ENCODE measurements at places on chromosomes 5 and 9.
A peak's percentile ranks its signal among the peaks of the same experiment; 100 is the strongest.

- DNase-seq = no peak
These were observed 138.1 kb upstream of the HMHB1 start for GRCh38 chr5:143673676-143674468.

GRCh38 chr9:99860266-99860665 lies 38.6 kb downstream of the NR4A3 start:
- no peak for DNase-seq

- peak; percentile 1 for DNase-seq
These were observed 33.8 kb upstream of the ACO1 start for GRCh38 chr9:32350682-32351081.

GRCh38 chr5:139094154-139095131 lies 103.7 kb downstream of the SIL1 start:
- DNase-seq = no peak

DNA sequence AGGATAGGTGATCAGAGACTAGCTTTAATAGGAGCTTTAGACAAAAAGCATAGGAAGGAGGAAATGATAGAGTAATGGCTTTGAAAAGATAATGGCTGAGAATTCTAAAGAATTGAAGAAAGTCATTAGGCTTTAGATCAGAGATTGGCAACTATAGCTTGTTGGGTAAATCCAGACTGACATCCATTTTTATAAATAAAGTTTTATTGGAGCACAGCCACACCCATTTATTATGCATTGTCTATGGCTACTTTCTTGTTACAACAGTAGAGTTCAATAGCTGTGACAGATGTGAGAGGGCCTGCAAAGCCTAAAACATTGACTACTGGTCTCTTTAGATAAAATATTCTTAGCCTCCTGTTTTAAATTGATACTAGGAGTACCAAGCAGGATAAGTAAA lies 40.7 kb upstream of the FYB1 start:
- DNase-seq = no peak

DNA sequence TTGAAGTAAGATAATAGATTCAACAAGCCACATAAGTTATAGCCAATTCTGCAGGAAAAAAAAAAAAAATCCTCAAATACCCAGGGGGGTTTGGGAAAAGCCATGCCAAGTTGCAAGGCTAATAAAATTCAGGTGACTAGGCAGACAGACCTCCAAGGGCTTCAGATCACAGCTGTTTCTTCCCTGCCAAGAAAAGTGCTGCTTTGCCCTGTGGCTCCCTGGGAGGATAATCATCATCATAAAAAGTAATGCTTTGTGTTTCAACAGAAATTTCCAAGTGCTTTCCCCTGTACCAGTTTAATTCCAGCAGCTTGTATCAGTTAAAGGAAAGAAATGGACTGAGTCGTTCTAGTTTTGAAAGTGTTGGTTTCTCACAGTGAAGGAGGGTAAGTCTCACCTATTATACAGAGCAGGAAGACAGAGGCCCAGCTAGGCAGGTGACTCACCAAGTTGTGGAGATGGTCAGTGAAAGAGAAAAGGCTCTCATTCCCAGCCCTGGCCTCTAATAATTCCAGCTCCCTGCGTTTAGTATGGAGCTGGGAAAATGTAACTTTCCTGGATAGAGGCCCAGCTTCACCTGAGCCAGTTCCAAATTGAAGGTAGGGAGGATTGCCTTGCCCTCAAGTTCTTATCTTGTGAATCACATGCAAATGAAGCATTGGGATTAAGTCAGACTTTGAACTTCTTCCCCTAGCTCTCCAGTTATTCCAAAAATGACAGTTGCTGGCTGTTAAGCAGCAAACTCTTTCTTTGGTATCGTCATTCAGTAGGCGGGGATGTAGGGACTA lies 263.4 kb downstream of the GRIA1 start:
- DNase-seq = peak; percentile 32
